ENCODE measurements at places on chromosomes 13 and 19.

DNA sequence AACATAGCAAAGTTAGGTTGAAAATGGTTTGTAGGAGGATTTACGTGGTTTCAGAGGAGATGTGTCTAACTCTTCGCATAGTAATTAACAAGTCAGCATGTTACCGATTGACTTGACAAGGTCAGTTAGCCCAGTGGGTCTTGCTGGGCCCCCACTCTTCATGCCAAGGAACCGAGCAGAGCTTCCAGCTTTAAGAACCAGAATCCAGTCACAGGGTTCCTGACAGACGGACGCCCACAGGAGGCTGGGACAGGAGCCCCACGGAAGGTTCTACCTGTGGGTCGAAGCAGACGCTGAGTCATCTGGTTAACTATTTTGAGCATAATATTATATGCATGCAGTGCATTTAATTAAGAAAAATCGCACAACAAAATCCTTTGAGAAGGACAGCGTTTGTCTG lies 3.5 kb downstream of the TMEM255B start:
- DNase-seq, result no peak

- no peak for DNase-seq
These were observed 527.5 kb downstream of the DCT start for GRCh38 chr13:93951951-93952350.

DNA sequence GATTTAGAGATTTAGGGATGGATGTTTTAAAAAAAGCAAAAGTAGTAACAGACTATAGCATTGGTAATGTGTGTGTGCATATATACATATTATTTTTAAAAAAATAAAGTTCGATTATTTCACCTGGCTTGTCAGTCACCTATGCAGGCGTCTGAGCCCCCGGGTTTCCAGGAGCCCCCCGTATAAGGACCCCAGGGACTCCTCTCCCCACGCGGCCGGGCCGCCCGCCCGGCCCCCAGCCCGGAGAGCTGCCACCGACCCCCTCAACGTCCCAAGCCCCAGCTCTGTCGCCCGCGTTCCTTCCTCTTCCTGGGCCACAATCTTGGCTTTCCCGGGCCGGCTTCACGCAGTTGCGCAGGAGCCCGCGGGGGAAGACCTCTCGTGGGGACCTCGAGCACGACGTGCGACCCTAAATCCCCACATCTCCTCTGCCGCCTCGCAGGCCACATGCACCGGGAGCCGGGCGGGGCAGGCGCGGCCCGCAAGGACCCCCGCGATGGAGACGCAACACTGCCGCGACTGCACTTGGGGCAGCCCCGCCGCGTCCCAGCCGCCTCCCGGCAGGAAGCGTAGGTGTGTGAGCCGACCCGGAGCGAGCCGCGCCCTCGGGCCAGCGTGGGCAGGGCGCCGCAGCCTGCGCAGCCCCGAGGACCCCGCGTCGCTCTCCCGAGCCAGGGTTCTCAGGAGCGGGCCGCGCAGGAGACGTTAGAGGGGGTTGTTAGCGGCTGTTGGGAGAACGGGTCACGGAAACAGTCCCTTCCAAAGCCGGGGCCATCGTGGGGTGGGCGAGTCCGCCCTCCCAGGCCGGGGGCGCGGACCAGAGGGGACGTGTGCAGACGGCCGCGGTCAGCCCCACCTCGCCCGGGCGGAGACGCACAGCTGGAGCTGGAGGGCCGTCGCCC lies 840 bp upstream of the CCNA1 start:
- DNase-seq, result peak; percentile 41

- DNase-seq, result no peak
These were observed 14.8 kb downstream of the LYPD3 start for GRCh38 chr19:43450545-43450997.

DNA sequence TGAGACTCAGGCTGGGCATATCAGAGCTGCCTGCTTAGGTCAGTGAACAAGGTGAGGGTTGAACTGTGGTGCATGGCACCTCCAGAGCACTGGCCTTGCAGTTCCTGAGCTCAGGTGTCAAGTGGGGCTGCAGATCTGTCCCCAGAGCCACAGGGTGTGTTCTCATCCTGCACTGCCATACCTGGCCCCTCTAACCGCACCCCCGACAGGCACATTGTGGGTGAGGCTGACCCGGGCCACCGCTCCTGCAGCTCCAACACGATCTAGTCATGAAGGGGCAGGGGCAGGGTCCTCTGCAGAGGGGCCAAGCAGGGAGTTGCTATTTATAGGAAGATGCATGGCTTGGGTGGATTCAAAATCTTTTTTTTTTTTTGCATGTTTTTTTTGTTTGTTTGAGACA lies 16.7 kb upstream of the CRTC1 start:
- DNase-seq, result no peak

DNA sequence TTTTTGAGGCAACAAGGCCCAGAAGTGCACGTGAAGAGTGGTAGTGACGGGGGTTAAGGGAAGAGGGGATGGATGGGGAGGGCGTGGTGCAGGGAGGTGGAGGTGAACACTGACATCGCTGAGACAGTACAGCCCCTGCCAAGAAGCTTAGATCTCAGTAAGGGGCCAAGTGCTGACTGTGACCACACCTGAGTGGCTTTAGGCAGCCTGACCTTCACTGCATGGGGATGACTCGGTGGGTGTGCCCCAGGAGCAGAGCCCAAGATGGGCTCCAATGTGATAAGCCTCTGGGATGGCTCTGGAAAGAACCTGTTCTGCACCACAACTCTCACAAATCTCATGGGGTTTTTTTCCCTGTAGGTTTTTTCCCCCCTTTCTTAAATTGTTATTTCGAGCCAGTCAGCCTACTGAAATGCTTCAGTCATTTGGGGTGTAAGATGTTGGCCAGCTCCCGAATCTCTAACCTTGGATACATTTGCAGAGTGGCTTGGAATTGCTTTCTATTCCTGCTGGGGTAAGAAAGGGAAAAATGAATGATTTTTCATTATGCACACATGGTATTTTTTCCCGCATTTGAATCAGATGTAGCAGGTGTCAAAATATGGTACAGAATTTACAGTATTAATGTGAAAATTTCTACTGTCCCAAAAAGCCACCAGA lies 165.0 kb downstream of the TM9SF2 start:
- no peak for DNase-seq

- DNase-seq, result no peak
These were observed 330.7 kb downstream of the PCDH20 start for GRCh38 chr13:61084988-61085387.

Data from Right ventricle myocardium superior (tissue), 1 donor.